ENCODE measurements at places on chromosomes 7 and 10. TPM values are rescaled to one million over a fixed set of nuclear protein-coding genes. Genes with fewer than 3 reads are reported as not detected.

The AS3MT gene
- 5.1 TPM for total RNA-seq

The AEBP1 gene
- total RNA-seq, result 134 TPM

- DNase-seq, result no peak
Observed at GRCh38 chr10:118990326-118990725, 39.2 kb upstream of the NANOS1 start.

DNA sequence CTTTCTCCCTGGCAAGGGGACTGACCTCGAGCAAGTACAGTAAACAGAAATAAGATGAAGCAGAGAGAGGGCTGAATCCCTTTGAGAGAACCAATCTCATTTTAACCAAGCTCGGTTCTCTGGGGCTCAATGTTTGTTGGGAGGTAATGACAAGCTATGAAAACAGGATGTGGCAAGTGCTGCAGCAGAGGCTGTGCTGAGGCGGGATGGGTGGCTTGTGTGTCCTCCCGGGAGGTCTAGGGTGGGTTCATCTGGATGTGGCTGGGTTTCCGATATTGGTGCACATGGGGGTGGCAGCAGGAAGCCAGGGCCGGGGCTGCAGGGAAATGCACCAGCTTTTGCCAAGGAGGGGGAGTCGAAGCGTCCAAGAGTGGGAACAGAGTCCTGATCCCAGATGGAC is 84.5 kb downstream of the AOAH start:
- DNase-seq, result no peak

DNA sequence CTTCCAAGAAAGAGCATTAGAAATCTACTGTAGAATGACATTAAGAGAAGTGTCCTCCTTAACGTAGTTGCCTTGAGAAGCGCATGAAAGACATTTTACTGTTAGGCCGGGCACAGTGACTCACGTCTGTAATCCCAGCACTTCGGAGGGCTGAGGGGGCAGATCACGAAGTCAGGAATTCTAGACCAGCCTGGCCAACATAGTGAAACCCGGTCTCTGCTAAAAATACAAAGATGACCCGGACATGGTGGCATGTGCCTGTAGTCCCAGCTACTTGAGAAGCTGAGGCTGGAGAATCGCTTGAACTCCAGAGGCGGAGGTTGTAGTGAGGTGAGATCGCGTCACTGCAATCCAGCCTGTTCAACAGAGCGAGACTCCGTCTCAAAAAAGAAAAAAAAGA is 28.9 kb downstream of the TARP start:
- no peak for DNase-seq

DNA sequence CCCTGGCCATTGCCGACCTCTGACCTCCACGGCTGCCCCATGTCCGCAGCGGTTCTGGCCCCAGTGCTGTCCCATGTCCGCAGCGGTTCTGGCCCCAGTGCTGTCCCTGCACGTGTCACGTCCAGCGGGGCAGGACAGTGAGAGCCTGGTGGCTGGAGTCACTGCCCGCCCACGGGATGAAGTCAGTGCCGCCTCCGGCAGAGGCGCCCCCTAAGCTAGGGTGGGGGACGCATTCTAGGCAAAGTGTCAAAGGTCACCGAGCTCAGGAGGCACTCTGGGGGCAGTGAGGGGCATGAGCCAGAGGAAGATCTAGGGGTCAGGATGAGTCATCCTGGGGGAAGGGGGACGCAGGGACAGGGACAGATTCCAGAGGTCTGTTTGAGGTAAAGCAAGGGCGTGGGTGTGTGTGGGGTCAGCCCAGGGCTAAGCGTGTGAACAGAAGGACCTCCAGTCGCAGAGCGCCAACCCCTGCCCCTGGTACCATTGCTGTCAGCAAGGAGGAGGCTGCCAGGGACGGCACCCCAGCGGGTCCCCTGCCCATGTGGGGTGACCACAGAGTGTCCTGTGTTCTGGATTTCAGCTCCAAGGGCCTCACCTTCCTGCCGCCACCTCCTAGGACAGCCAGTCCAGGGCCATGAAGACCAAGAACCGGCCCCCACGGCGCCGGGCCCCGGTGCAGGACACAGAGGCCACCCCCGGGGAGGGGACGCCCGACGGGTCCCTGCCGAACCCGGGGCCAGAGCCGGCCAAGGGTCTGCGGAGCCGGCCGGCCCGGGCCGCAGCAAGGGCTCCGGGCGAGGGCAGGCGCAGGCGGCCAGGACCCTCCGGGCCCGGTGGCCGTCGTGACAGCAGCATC is 665 bp downstream of the BHLHA15 start:
- peak; percentile 82 for DNase-seq

GRCh38 chr7:148624735-148625134 is 34.2 kb downstream of the C7orf33 start:
- peak; percentile 6 for DNase-seq

Measured in lower leg skin (tissue), 4 donors.